ENCODE measurements at places on chromosomes 5 and 9.

DNA sequence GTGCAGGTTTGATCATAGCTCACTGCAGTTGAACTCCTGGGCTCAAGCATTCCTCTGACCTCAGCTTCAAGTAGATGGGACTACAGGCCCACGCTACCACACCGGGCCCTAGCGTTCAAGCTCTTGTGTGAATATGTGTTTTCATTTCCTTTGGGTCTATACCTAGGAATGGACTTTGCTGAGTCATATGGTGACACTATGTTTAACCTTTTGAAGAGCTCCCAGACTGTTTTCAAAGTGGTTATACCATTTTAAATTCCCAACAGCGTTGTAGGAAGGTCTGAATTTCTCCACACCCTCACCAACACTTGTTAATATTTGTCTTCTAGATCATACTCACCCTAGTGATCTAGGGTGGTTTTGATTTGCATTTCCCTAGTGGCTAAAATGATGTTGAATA, 33.5 kb downstream of the FAF2 start:
- no peak for DNase-seq

DNA sequence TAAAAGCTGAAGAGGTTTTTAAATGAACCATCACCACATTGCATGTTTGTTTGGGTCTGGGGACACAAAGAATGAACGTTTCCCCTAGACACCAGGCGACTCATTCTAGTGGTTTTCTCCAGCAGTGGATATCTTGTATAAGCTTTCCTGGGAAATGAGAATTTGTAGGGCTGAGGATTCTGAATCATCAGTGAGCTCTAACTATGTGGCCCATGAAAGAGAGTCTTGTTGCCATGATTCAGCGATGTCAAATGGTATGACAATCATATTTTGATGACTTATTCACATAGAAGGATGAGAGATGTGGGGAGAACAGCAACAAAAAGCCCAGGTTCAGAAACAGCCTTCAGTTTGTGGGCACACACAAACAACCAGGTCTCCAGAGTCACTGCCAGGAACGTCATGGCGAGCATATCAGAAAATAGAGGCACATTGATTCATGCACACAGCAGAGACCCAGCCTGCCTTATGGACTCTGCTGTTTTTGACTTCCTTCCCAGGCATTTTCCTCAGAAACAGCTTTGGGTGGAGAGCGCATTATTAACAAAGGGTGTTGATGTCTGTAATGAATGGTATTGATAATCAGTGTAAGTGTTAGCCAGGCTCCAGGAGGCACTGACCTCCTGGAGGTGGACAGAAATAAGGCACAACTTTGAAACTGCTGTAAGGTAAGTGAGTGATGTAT, 13.3 kb downstream of the ZNF474 start:
- DNase-seq = no peak

DNA sequence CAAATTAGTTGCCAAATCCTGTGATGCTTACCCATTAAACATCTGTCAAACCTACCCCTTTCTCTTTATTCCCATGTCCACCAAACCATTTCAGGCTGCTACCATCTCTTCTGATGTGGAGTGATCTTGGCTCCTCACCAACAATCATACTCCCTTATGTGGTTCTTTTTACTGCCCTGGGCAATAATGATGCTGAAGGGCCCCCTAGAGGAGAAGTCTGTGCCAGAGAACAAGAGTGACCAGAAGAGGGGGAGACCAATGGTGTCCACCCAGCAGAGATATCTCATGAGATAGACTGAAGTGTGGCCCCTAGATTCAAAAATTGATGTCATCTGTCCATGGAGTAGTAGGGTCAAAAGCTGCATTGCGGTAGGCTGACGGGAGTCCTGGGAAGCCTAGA, 10.9 kb downstream of the LRRC70 start:
- no peak for DNase-seq

GRCh38 chr9:98399950-98400683, 144.7 kb upstream of the TBC1D2 start:
- DNase-seq = no peak

DNA sequence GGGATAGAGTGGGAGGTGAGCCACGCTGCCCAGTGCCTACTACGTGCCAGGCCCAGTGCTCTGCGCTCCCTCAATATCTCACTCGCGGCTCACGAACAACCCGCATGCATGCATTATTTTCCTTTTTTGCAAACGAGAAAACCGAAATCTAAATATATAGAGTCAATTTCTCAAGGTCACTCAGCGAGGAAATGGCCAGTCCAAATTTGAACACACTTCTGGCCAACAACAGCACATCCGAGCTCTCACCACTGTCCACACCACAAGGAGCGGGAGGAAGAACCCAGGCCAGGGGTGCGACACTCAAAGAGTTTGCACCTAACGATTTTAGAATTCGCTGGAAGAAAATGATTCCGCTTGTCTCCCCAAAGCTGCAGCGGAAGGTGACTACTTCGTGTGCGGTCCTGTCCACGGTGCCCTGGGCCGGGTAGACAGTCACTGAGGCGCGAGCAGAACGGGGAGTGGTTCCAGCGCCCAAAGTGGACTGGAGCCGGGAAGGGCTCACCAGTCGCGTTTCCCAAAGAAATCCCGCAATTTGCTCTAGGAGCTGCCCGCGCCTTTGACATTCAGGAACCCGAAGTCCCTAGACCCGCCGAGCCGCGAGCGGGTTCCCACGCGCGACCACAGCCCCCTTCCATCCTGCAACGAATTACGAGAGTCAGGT, 1.1 kb upstream of the TLX3 start:
- no peak for DNase-seq

DNA sequence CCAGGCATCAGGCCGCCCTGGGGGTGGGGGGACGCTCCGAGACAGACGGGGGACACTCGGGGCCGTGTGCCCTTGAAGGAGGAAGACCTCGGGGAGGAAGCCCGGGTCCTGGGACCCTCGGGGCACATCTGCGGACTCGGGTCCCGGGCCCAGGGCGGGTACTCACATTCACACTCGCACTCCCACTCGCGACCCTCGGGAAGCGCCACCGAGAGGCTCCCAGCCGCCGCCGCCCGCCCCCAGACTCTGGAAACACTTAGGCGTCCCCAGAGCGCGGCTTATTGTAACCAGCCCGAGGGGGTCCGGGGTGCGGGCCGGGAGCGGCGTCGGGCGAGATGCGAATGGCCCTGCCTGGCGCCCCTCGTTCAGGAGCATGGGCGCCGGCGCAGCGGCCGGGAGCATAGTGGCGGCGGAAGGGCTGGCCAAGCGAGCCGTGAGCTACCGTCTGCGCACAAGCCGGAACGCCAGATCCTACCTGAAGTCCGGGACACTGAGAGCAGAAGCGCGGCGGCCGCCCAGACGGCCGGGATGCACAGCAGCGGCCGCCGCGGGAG, 559 bp downstream of the ROR2 start:
- no peak for DNase-seq

GRCh38 chr9:3290231-3290840, 235.5 kb downstream of the RFX3 start:
- no peak for DNase-seq
